ENCODE measurements at places on chromosomes 7 and 10.

GRCh38 chr10:124037784-124038183 is 55.6 kb downstream of the CHST15 start:
- DNase-seq = no peak

DNA sequence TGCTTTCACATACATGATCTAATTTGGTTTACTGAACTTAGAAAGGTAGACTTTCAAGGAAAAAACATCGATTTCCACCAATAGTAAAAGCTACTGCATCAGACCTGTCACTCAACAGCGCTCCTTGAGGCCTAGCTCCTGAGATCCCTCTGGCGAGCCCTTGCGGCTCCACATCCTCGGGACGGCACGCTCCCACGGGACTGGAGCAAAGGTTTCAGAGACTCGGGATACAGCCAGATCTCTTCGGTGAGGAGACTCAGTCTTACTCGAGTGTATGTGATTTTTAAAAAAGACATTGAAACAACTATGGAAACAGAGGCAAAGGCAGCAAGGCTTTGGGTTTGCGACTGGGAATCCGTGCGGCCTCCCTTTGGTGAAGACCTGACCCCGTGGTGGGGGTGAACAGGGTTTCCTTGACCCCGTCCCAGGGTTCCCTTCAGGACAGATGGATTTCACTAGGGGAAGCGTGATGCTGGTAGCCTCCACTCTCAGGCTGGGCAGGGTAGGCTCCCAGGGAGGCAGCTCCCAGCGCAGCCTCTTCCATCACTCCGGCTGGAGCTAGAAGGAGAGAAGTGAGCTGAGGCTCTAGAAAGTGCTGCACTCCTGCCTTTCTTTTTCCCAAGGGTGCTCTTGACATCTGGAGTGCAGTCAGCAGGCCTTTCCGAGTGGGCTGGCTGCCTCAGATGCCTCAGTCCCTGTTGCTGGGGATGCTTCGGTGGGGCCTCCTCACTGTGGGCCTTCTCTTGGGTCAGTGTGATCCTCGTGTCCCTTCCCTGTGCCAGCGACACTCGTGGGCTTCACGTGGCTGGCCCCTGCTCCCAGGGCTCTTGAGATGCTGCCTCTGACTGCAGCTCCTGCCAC is 5.8 kb upstream of the ATP6V0E2 start:
- no peak for DNase-seq

DNA sequence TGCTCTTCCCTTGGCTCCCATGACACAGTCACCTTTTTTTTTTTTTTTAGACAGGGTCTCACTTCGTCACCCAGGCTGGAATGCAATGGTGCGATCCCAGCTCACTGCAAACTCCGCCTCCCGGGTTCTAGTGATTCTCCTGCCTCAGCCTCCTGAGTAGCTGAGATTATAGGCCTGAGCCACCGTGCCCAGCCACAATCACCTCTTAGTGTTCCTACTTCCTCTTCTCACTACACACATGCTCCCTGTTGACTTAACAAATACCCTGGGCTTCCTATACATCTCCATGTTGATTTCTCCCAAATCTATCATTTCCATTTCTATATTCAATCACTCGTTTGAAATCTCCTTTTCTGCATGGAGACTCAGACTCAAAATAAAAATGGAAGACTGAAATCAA is 91.7 kb downstream of the CUBN start:
- no peak for DNase-seq

- no peak for DNase-seq
Measured at GRCh38 chr7:33067921-33068320, 5.3 kb upstream of the NT5C3A start.

- DNase-seq = no peak
Measured at GRCh38 chr7:24130631-24131030, 153.4 kb upstream of the NPY start.

DNA sequence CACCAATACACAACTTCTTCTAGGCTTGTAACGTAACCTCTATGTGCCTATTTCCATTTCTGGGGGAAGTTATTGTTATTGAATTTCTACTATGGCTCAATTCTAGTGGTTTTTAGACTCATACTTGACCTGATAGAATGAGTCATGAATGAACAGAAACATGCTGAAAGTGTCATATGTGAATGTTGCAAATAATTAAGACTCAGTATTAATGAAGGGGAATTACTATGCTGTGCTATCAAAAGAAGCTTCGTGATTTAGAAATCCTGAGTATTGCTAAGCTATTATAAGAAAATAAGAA is 135.1 kb upstream of the ZWINT start:
- DNase-seq = no peak

- DNase-seq = no peak
Measured at GRCh38 chr7:151437159-151437553, 2.8 kb downstream of the CRYGN start.

DNA sequence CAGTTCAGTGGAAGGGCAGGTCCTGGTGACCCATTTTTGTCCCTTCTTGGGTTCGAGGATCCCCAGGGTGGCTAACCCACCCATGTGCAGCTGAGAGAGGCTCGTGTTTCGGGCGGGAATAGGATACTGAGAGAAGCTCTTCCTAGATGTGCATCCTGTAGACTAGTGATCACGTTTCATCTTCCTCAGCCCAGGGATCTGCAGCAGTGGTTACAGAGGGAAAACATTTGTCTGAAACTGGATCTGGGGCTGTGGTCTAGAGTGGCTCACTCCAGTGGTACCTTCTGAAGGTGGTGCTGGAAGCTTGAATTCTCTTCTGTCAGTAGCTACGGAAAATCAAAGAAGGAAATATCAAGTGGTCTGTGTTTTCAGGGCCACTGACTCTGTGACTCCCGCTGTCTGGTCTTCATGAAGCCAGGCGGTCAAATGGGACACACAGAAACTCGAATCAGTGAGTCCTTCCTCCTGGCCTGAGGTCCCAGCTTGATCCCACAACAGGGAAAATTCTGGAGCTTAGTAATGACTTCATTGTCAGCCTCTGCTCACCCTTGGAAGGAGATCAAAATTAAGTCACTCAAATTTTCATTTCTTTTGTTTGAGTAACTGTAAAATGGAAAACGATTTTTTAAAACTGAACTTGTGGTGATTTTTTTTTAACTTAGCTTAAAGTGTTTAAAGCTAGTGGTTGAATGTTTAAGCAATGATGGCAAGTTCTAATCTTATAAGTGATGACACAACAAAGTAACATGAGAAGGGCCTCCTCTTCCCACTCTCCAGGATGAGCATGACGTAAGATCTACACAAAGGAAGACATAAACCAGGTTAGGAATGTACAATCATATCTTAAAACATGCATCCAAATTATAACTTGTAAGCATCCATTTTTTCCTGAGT is 469.3 kb upstream of the KLF6 start:
- DNase-seq = no peak

GRCh38 chr7:122844191-122844988 is 41.9 kb downstream of the CADPS2 start:
- DNase-seq = no peak
